ENCODE measurements at places on chromosomes 3 and 15. TPM values are rescaled to one million over a fixed set of nuclear protein-coding genes. Genes with fewer than 3 reads are reported as not detected.
A peak's percentile ranks its signal among the peaks of the same experiment; 100 is the strongest.

DNA sequence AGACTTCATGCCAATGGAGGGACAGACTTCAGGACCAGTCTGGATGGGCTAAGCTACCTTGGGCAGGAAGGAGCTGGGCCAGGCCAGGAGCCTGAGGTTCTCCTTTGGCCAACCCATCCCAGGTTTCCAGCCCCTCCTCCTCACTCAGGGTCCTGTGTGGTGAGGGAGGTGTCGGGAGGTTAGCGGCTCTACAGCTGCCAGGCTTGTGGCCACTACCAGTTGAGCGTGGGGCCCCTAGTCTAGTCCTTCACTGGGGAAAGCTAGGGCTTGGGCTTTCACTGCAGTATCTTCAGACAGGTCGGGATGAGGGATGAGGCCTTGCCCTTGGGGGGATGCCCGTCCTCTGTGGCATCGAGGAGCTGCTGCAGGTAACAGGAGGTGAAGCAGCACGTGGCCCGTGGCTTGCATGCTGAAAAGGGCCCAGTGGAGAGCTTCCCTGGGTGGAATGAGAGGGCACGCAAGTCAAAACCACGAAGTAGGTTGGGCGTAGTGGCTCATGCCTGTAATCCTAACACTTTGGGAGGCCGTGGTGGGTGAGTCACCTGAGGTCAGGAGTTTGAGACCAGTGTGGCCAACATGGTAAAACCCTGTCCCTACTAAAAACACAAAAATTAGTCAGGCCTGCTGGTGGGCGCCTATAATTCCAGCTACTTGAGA is 8.5 kb upstream of the FANCD2 start:
- no peak for DNase-seq

DNA sequence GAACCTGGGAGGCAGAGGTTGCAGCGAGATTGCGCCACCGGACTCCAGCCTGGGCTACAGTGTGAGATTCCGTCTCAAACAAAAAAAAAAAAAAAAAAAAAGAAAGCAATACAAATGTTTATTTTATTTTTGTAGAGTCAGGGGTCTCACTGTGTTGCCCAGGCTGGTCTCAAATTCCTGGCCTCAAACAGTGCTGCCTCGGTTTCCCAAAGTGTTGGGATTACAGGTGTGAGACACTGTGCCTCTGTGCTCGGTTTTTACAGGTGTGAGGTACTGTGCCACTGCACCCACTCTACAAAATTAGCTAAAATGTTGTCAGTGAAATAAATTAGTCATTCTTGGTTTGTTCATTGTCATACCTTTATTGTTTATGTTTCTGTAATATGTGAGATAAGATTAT is 5.5 kb downstream of the PIAS1 start:
- DNase-seq = no peak

DNA sequence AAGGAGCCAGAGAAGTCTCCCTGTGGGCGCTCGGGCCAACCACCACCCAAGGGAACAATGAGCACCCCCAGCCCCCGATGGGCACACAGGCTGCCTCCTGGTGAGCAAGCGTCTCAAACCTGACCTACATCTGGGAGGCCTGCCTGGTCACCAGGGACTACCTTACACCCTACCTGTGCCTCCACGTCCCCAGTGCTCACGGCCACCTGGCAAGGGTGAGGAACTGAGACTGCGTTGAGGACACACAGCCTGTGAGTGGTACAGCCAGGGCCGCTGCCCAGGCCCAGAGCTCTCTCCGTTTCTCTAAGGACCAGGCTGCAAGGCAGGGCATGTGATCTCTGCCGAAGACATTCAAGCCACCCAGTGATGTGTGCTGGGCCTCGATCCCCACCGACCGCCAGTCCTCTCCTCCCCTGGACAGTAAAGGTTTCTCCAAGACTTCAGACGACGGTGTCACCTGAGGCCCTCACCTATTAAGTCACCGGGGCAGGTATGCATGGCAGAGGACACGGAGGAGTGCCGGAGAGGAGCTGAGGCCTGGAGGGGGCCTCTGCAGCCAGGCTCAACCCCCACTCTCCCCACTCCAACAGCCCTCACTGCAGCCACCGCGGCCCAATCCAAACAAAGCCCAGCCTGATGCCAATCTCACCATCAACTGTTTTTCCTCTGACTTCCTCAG is 2.8 kb downstream of the GOLGA8A start:
- no peak for DNase-seq

- no peak for DNase-seq
Measured at GRCh38 chr15:47374222-47374621, 343.1 kb upstream of the SEMA6D start.

GRCh38 chr15:79863886-79864285 is 32.9 kb downstream of the MTHFS start:
- DNase-seq = no peak

GRCh38 chr3:17714473-17714872 is 28.0 kb downstream of the TBC1D5 start:
- DNase-seq = no peak

- peak; percentile 75 for DNase-seq
Measured at GRCh38 chr3:195003006-195003892, 267.7 kb downstream of the XXYLT1 start.

GRCh38 chr3:13932578-13933295 is 52.9 kb upstream of the WNT7A start:
- no peak for DNase-seq

DNA sequence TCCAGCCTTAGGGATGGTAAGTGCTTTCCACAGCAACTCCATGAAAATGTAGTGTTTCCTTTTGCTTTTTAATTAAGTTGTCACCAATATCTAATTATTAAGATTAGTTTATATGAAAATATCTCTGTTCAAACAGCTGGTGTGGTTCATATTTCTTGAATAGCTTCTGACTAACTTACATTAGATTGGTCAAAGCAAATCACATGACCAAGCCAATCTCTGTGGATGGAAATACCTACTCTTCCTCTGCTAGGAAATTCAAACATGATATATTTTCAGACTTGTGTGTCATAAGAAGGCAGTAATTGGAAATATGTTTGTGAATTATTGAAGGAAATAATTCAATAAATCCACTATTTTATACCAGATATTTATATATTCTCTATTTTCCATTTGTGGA is 54.6 kb upstream of the CADM2 start:
- DNase-seq = no peak

- no peak for DNase-seq
Measured at GRCh38 chr15:101366853-101367252, 71.8 kb upstream of the SNRPA1 start.

- no peak for DNase-seq
Measured at GRCh38 chr15:36449084-36449661, 130.3 kb upstream of the CDIN1 start.

DNA sequence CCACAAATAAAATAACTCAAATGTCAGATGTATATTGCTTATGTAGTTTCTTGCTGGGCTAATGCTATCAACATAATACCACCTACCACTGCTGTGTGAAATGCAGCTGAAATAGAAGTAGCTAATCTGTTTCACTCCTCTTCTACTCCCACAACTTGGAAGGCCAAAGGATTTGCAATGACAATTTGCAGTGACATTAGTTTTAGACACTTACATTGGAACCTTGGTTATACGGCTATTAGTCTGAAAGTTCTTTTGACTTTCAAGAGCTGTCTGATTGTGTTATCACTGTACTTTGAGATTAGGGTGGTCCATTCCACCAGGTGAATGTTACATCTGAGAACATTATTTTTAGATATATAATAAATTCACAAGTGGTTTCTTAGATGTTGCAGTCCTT is 33.5 kb downstream of the COPS2 start:
- no peak for DNase-seq

- DNase-seq = no peak
Measured at GRCh38 chr3:122364490-122364889, 18.5 kb downstream of the MIX23 start.

GRCh38 chr15:89664441-89665350 is 9.4 kb upstream of the KIF7 start:
- DNase-seq = peak; percentile 10

DNA sequence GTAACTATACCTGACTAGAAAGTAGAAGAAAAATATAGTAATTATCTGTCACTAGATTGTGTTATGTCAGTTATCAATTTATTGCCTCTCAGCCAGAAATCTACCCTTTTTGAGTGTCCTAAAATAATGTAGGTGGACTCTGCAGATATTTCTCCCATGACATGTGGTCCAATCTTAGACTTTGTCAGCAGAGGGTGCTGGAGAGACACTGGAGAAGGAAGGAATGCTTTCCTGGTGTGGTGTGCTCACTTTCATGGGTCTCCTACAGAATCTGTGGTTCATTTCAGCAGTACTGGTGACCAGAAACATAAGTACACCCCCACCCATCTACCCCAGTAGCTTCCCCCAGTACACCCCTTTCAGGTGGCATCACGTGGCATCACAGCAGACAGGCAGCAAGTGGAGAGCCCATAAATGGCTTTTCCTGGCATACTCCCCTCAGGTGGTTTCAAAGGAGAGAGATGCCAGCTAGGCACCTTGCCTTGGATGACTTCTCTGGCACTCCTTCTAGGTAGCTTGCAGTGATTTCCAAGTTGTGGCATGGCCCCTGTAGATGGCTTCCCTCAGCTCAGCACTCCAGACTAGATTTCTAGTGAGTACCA is 114.7 kb downstream of the GADL1 start:
- DNase-seq = no peak

DNA sequence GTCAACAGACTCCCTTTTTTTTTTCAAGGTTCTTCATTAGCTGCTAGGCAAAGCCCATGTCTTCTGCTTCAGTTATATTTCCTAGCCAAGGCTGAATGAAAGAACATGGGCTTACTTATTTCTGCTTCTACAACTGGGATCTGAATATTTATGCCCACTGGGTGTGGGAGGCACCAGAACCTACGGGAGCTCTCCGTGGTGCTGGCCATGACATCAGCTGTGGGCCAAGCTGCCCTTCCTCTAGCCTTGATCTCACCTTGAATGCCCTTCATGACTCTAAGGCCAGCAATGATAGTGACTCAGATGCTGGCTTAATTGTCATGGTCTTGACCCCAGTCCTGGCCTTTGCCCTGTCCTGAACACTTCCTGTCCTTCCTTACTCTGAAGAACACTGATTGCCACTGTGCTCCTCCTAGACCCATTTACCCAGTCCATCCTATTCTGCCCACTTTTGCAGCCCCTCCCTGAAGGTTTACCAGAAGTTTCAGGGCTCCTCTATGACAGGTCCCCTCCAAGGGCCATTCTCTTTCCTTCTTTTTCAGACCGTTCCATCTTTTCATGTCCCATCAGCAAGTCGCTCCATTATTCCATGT is 32.8 kb upstream of the PRR20G start:
- DNase-seq = no peak

GRCh38 chr15:70067681-70068080 is 30.0 kb downstream of the TLE3 start:
- no peak for DNase-seq

DNA sequence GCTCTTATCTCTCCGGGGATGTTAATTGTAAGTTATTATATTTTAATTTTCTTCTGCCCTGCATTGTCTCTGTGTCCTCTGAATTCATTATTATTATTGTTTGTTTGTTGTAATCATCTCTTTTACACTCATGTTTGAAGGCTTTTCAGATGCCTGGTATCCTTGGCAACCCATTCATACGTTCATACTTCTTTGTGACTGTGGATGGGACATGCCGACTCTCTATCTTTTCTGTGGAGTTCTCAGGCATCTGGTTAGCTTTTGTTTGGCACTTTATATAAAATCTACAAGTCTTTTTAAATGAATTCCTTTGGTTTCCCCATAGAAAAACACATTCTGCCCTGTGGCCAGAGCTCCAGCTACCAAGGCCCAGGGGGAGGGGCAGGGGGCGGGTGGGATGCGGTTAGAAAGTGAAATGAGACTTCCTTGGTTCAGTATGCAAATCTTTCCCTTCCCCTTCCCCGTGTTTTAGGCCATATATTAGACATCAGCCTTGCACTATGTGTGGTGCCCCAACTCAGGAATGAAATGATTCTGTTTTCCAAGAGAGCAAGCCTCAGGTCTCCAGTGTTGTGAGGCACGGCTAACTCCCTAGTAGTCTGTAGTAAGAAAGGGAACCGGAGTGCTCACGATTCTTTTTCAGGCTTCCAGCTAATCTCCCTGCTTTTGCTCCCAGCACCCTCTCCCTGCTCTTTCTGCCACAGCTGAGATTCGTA is 79.2 kb downstream of the SST start:
- DNase-seq = no peak

DNA sequence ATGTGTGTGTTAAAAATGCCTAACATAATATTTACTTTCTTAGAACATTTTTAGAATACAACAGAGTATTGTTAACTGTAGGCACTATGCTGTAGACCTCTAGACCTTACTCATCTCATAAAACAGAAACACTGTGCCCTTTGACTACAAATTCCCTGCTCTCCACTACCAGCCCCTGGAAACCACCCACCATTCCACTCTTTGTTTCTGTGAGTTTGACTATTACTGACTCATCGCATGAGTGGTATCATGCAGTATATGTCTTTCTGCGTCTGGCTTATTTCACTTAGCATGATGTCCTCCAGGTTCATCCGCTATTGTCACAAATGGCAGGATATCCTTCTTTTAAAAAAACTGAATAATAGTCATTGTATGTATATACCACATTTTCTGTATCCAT is 216.7 kb upstream of the CFAP20DC start:
- no peak for DNase-seq

Gene EFL1
- total RNA-seq = 10.3 TPM

Gene FAM81A
- total RNA-seq = 1.8 TPM

Gene RAB27A
- total RNA-seq = 7.1 TPM

Gene ZBTB47
- total RNA-seq = 202 TPM

Gene ST3GAL6
- total RNA-seq = 87.0 TPM
